ENCODE measurements at places on chromosomes 16 and 17. TPM values are rescaled to one million over a fixed set of nuclear protein-coding genes. Genes with fewer than 3 reads are reported as not detected.

DNA sequence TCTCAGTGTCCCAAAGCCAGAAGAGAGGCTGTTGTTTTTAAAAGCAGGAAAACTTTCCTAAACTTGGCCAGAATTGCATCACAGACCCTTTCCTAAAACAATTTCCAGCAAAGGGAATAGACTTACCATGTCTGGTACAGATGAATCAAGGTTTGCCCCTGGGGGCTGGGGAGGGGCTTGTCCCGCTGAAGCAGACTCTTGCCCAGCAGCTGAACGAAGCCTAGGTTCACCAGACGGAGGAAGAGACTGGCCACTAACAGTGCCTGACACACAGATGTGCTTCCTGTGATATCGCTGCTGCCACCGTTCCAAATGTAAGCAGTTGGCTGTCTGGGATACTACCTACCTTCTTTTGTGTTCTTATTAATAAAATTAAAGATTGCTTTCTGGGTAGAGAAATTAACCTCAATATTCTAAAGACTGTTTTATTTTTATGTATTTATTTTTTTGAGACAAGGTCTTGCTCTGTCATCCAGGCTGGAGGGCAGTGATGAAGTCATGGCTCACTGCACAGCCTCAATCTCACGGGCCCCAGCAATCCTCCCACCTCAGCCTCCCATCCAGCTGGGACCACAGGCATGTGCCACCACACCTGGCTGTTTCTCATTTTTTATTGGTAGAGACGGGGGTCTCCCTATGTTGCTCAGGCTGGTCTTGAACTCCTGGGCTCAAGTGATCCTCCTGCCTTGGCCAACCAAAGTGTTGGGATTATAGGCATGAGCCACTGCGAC lies 13.5 kb downstream of the PRCD start:
- no peak for DNase-seq

- DNase-seq, result no peak
Observed at GRCh38 chr17:81083125-81083765, 48.3 kb downstream of the BAIAP2 start.

DNA sequence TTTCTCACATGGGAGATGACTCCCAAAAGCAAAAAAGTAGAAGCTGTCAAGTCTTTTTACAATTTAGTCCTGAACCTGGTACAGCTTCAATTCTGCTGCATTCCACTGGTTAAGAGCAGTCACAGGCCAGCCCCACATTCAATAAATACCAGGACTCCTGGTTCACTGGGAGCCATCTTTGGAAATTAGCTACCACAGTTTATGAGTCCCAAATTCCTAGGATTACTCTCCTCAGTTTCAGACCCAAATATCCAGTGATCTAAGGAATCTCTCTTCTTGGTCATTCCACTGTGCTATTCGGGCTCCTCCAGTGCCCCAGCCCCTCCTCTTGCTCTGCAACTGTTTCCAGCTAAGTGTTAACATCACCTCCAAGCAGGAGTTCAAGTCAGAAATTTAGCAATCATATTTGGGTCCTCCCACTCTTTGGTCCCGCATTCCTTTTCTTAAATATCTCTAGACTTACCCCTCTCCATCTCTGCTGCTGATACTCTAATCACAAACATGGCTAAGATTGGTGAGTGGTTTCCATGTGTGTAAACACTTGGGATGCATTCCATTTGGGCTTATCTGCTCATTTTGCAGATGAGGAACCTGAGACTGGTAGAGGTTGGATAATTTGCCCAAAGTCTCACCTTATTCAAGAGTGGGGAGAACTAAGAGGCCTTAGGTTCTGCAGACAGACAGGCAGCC lies 9.6 kb upstream of the WIPF2 start:
- no peak for DNase-seq

The SDR42E2 gene
- not detected for total RNA-seq

DNA sequence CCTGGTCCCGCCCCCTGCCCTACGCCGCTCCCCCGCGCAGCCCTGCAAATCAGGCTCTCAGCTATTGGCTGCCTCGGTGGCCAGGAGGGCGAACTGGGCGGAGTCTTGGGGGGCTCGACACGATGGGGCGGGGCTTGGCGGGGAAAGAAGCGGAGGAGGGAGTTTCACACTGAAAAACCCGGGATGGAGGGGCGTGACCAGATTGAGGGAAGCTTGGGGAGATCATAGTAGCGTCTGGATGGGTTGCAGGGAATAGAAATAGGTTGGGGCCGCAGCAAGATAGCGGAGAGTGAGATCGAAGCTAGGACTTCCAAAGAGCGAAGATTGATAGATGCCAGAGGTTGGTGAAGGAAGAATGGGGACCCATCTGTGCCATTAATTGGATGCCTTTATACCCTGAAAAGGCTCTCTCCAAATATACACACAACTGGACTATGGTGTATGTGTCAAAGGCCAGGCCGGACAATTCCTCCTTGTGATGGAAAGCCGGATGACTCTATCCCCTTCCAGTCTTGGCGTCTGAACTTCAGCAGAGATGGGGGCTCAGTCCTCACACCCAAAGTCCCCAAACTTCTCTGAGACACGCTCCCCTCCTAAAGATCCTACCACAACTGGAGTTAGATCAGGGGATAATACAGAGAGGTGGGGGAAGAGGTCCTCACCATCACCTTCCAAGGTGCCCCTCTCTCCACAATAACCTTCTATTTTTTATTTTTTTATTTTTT lies 376 bp upstream of the STAC2 start:
- peak; percentile 80 for DNase-seq

The SULT1A4 gene
- 4.4 TPM for total RNA-seq

DNA sequence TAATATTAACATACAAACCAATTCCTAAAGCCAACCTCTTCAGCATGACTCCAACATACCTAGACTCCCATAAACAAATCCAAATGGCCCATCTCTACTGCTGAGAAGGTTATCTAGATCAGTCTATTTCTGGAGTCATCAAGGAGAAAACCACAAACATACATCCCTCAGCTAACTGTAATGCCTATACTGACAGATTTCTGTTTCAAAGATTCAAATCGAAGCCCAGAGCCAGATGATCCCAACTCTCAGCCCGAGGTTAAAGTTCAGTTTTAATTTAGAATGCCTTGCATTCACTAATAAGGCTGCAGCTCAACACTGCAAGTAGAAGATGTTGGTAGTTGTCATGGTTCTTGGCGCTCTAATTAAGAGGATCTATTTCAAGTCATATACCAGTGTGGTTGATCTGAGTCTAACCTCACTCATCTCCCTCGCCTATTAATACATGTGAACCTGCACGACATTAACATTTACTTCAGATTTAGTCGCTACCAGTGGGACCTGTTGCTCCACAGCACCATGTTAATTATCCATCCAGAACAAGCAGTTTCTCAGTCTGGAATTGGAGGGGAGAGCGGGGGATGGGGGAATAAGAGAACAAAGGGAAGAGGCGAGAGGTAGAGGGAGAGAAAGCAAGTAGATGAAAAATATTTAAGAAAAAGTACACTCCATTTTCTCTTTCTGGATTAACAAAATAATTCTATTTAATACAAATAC lies 15.4 kb downstream of the PHF12 start:
- no peak for DNase-seq

DNA sequence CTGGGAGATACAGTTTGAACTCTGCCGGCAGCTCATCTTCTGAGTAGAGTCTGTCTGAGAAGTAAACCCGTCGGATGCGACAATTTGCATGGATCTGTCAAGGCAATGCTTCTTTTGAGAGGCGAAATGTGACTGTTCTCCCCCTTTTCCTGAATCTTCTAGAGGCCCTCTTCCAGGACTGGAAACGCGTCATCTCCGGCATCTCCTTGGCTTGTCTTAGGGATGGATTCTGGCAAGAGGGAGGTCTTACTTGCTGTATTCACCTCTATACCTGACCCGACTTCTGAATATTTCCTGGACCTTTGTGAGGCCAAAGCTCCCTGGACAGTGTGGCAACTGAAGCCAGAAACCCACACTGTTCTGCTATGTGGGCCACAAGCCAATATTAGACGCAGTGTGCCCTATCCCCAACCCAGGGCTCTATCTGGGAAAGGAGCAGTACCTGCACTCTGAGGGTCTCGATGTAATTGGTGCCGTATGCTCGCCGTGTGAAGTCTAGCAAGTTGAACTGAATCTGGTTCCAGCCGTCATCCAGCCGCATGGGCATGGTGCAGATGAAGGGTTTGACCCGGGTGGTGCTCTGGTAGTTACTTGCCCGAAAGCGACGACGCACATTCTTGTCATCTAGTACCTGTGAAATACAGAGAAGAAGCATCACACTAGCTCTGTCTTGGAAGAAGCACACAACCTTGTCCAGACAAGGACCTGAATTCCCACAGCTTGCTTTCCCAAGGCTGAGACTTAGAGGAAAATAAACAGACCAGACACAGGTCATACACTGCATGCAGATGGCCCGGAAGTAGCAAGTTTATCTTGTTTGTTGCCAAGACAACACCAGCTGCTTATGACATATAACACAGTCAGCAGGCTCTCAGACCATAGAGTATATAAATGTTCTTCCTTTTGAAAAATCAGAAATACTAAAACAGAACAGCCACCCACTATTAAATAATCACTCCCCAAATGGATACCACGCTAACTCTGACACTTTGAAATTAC lies 14.1 kb downstream of the CFAP20 start:
- DNase-seq, result no peak

GRCh38 chr17:78408476-78409050 lies 30.1 kb downstream of the PGS1 start:
- no peak for DNase-seq

The DNASE1L2 gene
- total RNA-seq, result 0.89 TPM

The RUNDC3A gene
- not detected for total RNA-seq

The UNC45B gene
- total RNA-seq, result not detected
